ENCODE measurements at places on chromosomes 11 and 22.

- DNase-seq = no peak
These were observed 90.3 kb upstream of the RTL6 start for GRCh38 chr22:44588348-44588747.

GRCh38 chr11:75582895-75583717 lies 21.1 kb downstream of the SERPINH1 start:
- DNase-seq = peak; percentile 63

- DNase-seq = no peak
These were observed 7.6 kb upstream of the LMO1 start for GRCh38 chr11:8271106-8271886.

GRCh38 chr11:75572744-75573143 lies 10.7 kb downstream of the SERPINH1 start:
- no peak for DNase-seq

DNA sequence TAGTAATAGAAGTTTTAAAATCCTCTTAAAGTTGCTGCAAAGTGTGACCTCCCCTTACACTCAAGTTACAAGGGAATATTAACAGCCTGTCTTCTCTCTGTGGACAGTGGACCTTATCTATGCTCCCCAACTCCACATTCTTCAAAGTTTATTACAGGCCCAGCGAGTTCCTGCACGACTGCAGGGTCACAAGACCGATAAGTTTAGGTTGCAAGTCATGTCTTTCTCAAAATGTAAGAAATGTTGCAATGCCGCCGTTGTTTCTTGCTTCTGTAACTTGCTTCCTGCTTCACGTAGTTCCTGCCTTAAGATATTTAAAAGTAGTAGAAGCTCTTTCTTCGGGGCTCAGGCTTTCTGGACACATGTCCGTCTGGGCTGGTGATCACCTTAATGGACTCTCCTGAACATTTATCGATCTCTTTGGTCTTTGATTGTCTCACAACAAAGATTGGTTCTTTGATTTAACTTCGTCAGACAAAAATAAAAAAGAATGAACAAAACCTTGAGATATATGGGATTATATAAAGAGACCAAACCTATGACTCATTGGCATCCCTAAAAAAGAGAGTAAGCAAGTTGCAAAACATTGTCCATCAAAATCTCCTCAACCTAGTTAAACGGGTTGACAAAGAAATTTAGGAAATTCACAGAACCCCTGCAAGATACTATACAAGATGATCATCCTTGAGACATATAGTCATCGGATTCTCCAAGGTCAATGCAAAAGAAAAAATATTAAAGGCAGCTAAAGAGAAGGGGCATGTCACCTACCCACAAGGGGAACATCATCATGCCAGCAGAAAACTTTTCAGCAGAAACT lies 45.4 kb upstream of the GLYAT start:
- DNase-seq = no peak

DNA sequence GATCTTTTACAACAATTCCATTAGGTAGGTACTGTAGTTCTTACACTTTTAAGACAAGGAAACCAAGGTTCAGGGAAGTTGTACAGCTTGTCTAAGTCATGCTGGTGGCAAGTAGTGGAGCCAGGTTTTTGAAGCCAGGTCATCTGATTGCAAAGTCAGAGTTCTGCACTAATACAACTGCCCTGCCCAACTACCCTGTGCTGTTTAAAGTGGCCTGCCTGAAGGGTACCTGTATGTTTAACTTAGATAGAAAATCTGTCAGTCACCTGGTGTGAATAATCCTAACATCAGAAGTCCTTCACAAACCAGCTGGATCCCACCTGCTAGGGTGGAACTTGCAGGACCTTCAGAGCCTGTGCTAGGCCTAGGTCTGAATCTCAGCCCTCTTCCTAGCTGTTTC lies 44.2 kb downstream of the ARFGAP2 start:
- DNase-seq = no peak

GRCh38 chr11:105448703-105449079 lies 161.2 kb upstream of the GRIA4 start:
- no peak for DNase-seq

- DNase-seq = no peak
These were observed 185.3 kb upstream of the LARGE1 start for GRCh38 chr22:34105461-34106062.

DNA sequence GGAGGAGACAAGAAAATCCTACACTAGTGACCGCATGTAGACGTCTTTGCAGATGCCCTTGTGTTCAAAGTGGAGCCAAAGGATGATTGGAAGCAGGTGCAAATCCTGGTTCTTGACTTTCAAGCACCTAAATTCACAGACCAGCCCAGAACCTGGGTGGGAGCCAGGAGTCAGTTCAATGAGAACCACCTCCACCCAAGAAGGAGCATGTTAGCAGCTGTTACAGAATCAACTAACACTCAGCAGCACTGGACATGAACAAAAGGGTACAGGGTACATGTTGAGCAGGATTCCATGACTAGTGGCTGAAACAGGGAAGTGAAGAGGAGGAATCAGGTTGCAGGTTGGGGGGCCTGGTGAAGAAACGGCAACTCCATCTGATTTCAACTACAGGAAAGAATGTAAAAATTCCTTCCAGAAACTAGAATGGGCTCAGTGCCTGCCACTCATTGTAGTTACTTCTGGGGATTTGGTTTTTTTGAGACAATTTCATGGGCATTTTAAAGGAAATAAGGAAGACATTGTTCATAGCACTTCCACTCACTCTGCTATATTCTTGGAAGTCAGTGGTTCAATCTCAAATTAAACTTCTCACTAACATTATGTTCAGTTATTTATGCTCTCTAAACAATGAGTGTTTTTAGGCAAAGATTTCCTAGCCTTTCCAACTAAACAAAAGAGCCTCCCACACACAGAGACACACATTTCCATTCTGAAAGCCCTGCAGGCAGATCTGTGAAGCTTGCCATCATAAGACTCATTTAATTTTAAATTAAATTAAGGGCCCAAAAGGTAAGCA lies 173.3 kb downstream of the CADM1 start:
- DNase-seq = no peak

DNA sequence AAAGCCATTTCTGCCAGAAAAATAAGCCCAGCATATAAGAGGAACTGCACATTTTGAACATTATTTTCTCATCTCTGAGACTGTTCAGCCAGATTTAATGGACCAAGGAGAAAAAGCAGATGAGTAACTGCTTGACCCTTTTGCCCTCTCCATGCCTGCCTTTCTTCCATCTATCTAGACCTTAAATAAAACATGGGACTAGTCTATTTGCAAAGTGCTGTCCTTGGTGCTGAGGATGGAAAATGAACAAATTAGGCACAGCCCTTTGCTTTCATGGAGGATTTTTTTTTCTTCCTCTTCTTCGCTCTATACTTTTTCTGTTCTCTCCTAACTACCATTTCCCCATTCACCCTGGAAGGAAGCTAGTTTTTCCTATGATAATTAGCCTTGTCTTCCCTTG lies 361.3 kb downstream of the GRM5 start:
- no peak for DNase-seq

DNA sequence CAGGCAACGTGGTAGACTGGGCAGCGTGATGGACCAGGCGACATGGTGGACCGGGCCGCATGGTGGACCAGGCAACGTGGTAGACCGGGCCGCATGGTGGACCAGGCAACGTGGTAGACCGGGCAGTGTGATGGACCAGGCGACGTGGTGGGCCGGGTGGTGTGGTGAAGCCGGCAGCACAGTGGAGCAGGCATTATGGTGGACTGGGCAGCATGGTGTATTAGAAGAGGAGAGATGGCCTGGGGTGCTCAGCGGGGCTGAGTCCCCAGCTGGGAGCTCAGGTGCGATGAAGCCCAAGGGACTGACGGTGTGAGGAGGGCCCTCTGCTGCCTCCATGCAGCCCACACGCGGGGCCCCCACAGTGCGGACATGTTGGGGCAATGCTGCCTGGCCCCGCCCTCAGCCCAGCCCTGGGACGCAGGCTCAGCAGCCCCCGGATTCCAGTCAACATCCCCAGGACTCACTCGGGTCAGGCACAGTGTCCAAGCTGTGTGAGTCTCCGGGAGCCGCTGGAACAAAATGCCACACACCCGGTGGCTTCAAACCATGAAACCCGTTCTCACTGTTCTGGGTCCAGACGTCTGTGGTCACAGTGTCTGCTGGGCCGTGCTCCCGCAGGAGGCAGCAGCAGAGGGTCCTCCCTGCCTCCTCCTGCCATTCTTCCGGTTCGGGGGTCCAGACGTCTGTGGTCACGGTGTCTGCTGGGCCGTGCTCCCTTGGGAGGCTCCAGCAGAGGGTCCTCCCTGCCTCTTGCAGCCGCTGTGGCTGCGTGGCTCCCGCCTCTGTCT lies 1084.9 kb downstream of the BRD1 start:
- DNase-seq = no peak

DNA sequence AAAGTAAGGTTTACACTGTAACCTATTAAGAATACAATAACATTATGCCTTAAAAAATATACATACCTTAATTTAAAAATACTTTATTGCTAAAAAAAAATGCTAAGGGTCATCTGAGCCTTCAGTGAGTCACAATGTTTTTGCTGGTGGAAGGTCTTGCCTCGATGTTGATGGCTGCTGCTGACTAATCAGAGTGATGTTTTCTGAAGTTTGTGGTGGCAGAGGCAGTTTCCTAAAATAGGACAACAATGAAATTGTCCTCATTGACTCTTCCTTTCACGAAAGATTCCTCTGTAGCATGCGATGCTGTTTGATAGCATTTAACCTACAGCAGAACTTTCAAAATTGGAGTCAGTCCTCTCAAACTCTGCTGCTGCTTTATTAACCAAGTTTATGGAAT lies 97.6 kb downstream of the FAT3 start:
- DNase-seq = no peak

- no peak for DNase-seq
These were observed 5.1 kb downstream of the ACCS start for GRCh38 chr11:44071157-44071556.

DNA sequence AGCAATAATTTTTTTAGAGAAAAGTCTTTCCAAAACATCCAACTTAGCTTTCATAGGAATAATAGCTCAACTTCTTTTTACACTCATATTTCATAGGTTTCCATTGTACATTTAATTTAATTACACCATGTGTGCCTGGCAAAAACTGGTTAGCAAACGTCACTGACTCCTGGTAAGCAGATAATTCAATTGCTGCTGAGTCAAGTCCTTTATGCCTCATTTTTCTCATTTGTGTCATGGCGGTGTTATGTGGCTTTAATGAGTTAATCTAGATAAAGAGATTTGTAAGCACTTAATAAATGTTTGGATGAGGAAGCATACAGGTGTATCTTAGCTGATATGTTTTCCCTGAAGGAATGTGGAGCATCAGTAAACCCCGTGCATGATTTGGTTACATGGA lies 41.2 kb upstream of the PAK1 start:
- no peak for DNase-seq

DNA sequence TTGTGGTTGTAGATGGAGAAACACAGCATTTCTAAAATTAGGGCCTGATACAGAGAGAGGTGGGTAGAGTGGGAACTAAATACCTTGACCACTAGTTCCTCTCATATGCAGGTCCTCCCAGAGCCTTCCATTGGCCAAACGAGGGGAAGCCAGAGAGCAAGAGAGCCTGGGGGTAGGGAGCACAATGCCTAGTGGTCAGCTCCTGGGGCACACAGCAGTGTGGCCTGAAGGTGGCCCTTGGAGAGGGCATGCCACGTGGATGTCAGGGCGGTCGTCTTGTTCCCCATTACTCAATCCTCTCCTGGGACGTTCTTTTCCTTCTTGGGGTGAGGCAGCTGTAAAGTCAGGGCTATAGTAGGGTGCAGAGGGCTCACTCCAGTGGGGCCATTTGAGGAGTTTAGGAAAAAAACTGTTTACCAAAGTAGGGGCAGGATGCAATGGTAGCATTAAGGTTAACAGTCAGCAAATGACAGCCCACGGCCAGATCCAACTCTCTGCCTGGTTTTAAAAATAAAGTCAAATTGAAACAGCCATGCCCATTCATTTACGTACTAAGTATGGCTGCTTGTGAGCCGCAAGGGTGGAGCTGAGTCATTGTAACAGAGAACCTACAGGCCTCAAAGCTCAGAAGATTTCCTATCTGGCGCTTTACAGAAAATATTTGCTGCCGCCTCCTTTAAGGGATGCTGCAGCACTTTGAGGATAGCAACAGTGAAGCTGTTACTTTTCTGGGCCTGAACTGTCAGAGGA lies 7.6 kb downstream of the MYO18B start:
- peak; percentile 24 for DNase-seq

- no peak for DNase-seq
These were observed 149.8 kb upstream of the LARGE1 start for GRCh38 chr22:34070051-34070450.

DNA sequence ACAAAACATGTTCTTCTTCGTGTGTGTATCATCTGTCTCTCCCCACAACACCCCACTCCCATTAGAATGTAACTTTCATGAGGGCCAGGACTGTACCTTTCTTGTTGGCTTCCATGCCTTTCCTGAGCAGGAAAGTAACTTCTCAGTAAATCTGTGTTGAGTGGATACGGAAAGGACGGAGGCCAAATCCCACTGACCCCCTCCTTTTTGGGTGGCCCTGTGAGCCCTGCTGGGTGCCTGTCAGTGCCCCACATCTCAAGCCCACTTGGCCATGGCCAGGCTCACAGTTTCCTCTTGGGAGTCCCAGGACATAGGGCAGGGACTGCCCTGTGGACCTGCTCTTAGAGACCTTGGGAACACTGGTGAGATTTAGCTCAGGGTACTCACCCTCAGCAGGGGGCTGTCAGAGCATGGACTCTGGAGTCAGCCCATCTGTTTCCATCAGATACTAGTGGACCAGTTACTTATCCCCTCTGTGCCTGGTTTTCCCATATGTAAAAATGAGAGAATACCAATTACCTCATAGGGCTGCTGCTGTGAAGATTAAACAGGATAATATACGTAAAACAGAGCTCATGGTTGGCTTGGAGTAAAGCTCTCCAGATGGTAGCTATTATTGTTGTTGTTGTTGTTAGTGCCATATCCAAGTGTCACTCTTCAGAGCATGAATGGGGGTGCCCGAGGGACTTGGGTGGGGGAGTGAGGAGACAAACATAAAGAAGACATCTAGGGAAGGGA lies 1.0 kb upstream of the C11orf96 start:
- no peak for DNase-seq

DNA sequence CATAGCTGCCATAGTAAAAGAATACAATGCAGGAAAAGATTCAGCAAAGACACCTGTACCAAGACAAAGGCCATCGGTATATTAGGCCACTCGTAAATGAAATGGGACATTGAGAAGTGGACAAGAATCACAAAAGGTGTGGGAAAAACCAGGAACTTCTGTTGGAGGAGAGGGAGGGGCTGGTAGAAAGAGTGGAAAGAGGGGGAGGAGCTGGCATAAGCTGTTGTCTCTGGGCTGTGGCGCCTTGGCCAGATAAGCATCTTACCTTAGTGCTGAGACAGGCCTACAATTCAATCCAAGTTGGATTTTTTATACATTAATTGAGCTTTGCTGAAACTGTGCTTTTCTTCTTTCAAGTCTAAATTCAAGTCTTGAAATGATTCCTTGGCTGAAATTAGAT lies 37.1 kb downstream of the ZNF202 start:
- DNase-seq = no peak

DNA sequence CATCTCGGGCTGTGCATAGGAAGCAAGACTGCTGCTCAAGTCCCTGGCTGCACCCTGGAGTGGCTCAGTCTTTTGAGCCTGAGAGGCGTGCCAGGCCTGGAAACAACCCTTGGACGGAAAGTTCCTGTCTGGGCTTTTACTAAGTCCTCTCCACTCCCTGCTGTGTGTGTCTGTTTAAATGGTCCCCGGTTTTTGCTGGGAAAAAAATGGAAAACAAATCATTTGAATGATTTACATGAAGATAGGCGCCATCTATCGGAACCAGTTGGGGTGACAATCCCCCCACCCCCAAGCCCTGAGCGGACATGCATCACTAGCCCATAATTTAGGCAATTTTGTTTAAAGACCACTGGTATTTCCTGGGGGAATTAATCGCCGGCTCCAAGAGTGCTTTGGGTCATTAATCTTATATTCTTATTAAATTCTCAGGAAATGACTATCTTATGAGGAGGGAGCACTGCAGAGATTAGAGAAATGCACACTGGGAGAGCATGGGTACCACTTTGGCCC lies 2.7 kb upstream of the GAB2 start:
- DNase-seq = peak; percentile 31
